Calu3 (cell line): ENCODE measurements at places on chromosomes 5 and 9. TPM values are rescaled to one million over a fixed set of nuclear protein-coding genes. Genes with fewer than 3 reads are reported as not detected.

- no peak for DNase-seq
- H3K27ac ChIP-seq, result peak overlapping the region; percentile 98
- H3K4me3 ChIP-seq, result no peak overlapping the region
- H3K36me3 ChIP-seq, result peaks cover 9% of the 10 kb centered on the region
Observed at GRCh38 chr9:90394871-90395270, 247.8 kb downstream of the DIRAS2 start.

DNA sequence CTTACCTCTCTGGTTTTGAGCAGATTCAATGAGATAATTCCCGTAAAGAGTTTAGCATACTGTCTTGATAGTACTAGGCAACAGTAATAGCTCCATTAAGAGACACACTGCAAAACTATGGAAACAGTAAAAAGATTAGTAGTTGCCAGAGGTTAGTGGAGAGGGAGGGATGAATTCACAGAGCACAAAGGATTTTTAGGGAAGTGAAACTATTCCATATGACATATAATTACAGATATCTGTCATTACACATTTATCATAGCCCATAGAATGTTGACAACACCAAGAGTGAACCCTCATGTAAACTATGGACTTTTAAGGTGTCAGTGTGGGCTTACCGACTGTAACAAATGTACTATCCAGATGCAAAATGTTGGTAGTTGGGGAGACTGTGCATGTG is 176.4 kb upstream of the PLCXD3 start:
- no peak for DNase-seq
- no peak overlapping the region for H3K4me3 ChIP-seq
- no peak overlapping the region for H3K27ac ChIP-seq
- no peaks in the 10 kb centered on the region for H3K36me3 ChIP-seq
- H3K4me1 ChIP-seq, result no peaks in the 10 kb centered on the region

- no peak overlapping the region for H3K4me3 ChIP-seq
- no peaks in the 10 kb centered on the region for H3K36me3 ChIP-seq
- no peaks in the 10 kb centered on the region for H3K4me1 ChIP-seq
- DNase-seq, result no peak
- H3K27me3 ChIP-seq, result no peaks in the 10 kb centered on the region
Observed at GRCh38 chr9:79812099-79812498, 240.3 kb downstream of the TLE4 start.

GRCh38 chr5:144406442-144406841 is 235.8 kb downstream of the KCTD16 start:
- H3K4me3 ChIP-seq, result no peak overlapping the region
- no peaks in the 10 kb centered on the region for H3K4me1 ChIP-seq
- H3K27me3 ChIP-seq, result no peaks in the 10 kb centered on the region
- no peak overlapping the region for H3K27ac ChIP-seq

Gene PCDHB14
- 5.7 and 6.3 TPM in 2 replicates for total RNA-seq

Gene PIP5K1B
- total RNA-seq, result 8.6 and 9.0 TPM in 2 replicates
